ENCODE measurements at places on chromosomes 1 and 21.
A peak's percentile ranks its signal among the peaks of the same experiment; 100 is the strongest.

DNA sequence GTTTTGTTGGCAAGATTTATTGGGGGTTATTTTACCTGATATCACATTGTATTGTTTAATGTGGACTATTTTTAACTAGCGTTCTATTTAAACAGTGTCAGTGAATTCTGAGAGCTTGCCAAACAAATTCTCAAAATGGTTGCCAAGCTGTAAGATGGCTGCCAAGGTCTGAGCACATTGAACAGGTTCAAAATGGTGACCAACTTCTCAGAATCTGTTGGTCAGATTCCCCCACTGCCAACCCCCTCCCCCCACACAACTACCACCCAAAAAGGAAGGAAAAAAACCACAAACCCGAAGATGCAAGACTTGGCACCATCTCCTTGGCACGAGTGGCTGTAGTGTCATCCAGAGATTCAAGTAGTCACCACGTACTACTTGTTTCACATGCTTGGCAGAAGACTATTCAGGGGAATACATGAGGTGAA, 159.1 kb downstream of the NFIA start:
- DNase-seq = no peak

- no peak for DNase-seq
Measured at GRCh38 chr1:84502927-84503326, 3.3 kb upstream of the SPATA1 start.

- DNase-seq = no peak
Measured at GRCh38 chr1:180646547-180646946, 14.7 kb downstream of the XPR1 start.

DNA sequence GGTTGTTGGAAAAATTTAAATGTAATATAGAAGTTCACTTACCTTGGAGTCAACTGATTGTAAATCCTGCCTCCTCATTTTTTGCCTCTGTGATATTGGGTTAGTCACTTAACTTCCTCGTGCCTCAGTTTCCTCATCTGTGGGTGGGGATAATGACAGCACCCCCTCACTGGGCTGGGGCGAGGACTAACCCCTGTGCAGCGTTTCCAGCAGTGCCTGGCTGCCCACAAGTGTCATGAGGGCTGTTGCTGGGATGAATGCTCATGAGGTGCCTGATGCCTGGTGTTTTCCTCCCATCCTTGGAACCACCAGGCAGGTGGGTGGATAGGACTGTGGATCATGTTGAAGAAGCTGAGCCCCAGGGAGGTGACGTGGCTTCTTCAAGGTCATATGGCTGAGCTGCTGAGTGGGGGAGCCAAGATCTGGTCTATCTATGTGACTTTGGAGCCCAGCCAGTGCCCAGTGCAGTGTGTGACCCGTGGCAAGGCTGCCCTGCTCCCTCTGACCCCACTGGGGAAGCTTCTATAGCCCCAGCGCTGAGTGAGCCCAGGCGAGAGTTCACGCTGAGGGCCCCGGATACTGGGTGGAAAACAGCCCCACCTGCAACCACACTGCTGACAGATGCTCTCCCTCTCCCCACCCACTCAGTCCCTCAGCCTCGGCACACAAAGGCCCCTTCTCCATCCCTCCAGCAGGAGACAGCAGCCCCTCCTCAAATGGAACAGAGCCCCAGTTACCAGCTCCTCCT, 446.0 kb downstream of the PTPRU start:
- DNase-seq = no peak

GRCh38 chr21:28252928-28253327, 739.7 kb downstream of the LTN1 start:
- DNase-seq = no peak

GRCh38 chr1:224517171-224517570, 82.6 kb upstream of the WDR26 start:
- no peak for DNase-seq

DNA sequence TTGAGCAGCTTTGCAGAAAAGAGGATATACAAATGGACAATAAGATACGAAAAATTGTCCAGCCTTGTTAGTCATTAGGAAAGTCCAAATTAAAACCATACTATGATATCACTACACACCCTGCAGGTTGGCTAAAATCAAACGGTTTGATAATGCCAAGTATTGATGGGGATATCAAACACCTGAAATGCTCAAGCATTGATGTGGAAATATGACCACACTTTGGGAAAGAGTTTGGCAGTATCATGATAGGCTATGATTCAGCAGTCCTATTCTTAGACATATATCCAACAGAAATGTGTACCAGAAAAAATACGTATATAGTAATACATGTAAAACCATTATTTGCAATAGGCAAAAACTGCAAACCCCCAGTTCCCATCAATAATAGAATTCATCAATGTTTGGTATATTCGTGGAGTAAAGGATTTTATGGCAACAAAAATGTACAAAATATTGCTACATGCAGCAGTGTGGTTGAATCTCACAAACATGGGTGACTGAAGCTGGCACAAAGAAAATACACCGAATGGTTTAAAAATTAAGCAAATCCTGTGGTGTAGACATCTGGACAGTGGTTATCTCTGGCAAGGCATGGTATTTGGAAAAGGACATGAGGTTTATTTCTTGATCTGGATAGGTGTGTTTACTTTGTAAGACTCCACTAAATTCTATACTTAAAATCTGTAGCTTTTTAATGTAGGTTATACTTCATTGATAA, 243.2 kb downstream of the FGGY start:
- no peak for DNase-seq

DNA sequence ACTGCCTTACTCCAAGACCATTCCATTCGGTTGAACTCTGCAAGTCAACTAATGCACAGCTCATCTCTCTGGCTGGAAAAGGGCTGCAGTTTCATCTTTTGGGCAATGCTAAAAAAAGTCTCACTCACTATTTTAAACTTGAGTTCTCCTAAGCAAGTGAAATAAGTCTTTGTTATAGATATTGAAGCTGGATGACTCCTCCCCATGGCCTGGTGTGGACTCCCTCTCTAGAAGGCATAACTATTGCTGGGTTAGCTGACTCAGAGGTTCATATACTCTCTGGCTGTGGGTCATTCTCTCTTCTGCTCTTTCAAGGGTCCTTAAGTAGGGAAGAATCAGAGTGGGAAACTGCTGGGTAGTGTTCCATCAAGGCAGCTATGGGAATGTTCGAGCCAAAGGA, 88.0 kb downstream of the XCL2 start:
- no peak for DNase-seq

DNA sequence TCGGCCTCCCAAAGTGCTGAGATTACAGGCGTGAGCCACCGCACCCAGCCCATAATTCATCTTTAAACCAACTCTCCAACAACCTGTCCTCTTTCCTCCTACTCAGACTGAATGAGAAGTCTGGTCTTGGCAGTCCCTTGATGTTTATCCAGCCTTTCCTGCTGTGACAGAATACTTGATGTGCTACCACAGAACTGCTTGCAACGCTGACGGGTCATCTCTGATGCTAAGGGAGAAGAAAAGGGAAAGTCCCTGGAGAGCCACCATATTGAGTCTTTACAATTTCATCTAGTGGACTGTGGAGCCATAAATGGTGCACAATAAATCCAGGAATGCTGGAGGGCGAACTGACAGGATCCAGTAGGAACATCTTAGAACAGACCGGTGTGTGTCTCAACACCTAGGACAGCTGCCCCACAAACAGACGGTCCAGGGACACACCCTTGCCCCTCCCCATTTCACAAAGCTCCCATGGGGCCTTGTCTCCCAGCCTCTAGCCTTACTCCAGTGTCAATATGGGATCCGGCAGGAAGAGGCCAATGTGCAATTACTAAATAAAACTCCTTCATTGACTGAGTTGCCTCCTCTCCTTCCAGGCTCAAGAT, 30.7 kb downstream of the JAK1 start:
- peak; percentile 57 for DNase-seq

- no peak for DNase-seq
Measured at GRCh38 chr21:36282568-36283230, 37.3 kb upstream of the MORC3 start.

DNA sequence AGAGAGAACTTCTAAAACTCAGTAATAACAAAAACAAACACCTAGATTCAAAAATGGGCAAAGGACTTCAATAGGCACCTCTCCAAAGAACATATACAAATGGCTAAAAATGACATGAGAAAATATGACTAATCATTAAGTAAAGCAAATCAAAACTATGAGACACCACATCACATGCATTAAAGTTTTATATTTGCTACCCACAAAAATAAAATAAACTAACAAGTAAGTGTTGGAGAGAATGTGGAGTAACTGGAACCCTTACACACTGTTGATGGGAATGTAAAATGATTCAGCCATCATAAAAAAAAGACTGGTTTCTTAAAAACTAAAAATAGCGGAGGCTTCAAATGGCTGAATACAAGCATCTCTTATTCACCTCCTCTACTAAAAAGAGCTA, 262.1 kb upstream of the PKN2 start:
- no peak for DNase-seq

- no peak for DNase-seq
Measured at GRCh38 chr1:235742914-235743599, 93.5 kb upstream of the GNG4 start.

- no peak for DNase-seq
Measured at GRCh38 chr1:116982319-116983004, 19.1 kb upstream of the CD101 start.

GRCh38 chr1:107879927-107880326, 85.1 kb downstream of the VAV3 start:
- DNase-seq = no peak

DNA sequence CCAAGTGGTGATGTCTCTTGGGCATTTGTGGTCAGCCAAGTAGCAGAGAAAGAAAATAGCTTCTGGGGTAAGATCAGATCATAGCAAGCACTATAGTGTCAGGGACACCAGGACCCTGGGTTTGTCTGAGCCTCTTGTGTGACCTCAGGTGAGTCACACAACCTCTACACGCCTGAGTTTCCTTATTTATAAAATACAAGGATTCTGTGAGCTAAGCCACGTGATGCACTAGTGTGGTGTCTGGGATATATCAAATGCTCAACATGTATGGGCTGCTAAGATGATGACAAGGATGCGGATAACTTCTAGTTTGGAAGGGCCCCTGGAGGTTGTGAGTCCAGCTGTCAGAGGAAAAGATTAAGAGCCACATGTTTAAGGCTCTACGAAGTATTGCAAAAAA, 24.5 kb upstream of the ZNF436 start:
- DNase-seq = no peak

DNA sequence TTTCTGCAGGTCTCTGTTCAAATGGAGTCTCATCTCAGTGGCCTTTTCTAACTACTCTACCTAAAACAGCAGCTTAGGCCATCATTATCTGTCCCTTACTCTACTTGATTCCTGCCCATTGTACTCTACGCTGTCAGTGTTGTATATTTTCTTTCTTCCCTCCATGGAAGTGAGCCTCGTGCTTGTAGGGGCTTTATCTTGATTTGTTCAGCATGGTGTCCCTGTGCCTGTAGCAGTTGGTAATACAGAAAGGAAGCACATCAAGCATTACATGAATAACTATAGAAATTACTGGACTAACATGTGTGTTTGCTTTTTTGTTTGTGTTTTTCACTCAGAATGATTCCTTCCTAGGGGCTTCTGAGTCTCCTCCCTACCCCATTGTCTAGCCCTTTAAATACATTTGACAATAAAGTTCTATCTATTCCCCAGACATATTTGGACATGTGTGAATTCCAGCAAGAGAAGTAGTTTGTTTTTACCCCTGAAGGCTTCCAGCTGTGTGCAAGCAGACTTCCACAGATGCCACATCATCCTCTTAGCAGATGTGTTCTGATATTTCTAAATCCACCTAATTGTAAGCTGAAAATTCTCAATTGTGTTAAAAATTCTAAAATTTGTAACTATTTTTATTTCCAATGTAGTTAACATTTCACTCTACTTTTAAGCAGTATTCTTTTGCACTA, 40.3 kb downstream of the PRMT2 start:
- no peak for DNase-seq

GRCh38 chr1:174266991-174267612, 107.8 kb downstream of the RABGAP1L start:
- peak; percentile 1 for DNase-seq

GRCh38 chr1:87759421-87760087, 430.9 kb downstream of the LMO4 start:
- DNase-seq = no peak

- no peak for DNase-seq
Measured at GRCh38 chr1:59625384-59625783, 189.4 kb upstream of the HOOK1 start.

- no peak for DNase-seq
Measured at GRCh38 chr1:101293461-101294051, 56.7 kb downstream of the S1PR1 start.

- DNase-seq = peak; percentile 93
Measured at GRCh38 chr21:44297525-44298290, 2.1 kb upstream of the PFKL start.

- DNase-seq = no peak
Measured at GRCh38 chr1:207035877-207036551, 3.5 kb upstream of the C1orf116 start.

DNA sequence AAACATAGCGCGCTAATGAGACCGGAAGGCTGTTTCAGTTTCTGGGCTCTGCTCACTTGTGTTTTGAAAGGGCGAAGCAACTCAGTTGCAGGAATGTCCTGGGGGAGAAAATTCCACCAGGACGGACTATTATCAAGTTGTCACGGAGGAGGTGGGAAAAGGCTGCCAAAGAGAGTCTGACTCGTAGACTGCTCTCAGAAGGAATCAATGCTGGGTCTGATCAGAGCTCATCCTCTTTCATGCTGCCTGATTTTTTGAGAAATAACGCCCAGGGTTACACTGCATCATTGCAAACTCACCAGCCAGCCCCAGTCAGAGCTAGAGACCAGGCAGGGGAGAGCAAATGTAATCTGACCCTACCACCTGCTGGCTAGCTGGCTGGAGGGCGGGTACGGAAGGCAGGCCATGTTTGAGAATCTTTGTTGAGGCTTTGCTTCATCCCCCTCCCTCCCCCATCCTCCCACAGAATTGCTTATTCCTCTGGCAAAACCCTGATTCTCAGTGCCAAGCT, 36.4 kb upstream of the BCL9 start:
- DNase-seq = no peak

- DNase-seq = no peak
Measured at GRCh38 chr1:71228742-71229365, 148.0 kb upstream of the ZRANB2 start.

DNA sequence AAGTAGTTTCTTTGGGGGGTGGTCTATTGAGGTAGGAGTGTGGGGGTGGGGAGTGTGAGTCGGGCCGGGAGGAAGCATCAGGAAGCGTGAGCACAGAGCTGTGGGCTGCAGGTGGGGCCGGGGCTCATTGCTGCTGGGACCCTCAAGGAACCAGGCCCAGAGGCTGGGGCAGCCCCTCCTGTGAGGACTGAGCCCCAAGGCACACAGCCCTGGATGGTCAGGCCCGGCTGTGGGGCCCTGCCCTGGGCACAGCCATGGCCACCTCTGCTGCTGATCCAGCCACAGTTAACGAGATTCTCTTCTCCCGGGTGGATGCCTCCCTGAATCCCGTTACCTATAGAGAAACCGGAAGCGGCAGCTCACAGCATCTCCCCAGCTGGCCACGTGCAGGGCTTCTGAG, 22.9 kb upstream of the SUMO3 start:
- DNase-seq = no peak

- no peak for DNase-seq
Measured at GRCh38 chr1:211611818-211612217, 32.9 kb upstream of the SLC30A1 start.

DNA sequence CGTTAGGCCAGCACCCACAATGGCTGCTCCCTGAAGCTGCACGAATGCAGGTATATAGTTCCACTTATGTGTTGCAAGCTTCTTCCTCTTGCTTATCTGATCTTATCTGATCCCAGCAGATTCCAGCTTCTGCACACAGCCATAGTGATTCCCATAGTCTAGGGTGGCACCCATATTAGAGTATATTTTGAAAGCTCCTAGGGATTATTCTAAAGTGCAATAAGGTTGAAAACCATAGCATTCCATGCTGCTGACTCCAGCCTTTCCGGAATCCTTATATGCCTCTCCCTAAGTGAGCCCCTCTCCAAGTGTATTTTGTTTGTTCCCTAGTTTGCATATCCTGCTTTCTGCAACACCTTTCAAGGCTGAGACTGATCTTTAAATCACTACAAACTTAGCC, 432.0 kb downstream of the SETD4 start:
- no peak for DNase-seq
